ENCODE measurements at places on chromosomes 7 and 10.

- no peak for DNase-seq
Observed at GRCh38 chr10:94630017-94630688, 53.4 kb upstream of the CYP2C18 start.

DNA sequence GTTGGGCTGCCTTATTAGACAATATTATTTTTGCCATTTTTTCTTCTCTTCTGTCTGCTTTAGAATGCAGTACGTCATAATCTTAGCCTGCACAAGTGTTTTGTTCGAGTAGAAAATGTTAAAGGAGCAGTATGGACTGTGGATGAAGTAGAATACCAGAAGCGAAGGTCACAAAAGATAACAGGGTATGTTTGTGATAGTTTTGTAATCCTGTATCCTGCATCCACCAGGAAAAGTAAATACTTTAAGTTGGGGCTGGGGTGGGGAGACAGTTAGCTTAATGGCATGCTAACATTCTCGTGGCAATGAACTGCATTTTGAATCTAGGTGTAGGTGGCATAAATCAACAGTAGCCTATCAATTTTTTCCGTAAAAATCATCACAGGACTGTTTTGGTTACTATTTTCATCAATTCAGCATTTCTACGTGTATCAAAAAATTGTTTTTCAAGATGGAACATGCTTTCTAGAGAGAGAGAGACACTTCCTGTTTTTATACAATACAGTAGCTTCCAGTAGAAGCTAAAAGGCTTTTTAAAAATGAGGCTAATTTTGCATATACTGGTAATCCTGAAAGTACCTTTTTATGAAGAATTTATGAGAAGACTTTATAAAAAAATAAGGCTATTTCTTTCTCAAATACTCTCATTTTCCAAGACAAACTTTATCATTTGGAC lies 247.5 kb downstream of the FOXP2 start:
- DNase-seq: no peak

DNA sequence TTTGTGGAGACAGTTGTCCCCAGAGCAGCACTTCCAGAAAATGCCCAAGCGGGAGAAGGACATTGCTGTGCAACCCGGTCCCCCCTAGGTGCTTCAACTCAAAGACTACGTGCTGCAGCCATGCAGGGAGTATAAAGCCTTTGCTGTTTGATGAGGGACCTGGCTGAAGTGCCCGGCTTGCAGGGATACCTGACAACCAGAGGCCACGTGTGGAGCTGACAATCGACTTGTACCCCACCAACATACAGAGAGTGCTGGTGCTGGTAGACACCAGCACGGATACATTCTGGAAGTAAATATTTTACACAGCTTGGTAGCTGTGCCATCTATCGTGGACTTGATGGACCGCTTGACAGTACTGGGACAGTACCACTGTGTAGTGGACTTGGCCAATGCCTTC lies 240.6 kb downstream of the CACNA2D1 start:
- DNase-seq: no peak

- no peak for DNase-seq
Observed at GRCh38 chr7:42883950-42884349, 27.9 kb downstream of the C7orf25 start.

DNA sequence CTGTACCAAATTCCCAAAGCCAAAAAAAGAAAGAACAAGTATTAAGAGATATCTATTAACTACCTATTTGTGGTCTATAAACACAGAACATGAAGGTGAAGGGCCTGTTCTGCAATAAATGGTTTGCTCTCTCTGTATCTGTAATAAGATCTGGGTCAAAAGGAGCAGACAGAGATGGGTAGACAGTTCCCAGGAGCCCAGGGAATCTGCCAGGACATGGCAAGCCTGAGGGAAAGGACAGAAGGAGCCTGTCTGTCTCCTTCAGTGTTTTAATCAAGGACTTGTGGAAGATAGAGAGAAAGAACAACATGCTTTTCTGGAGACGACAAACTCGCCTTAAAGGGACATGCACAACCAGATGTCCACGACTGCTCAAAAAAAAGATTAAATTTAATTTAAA lies 165.7 kb downstream of the ELMO1 start:
- no peak for DNase-seq

DNA sequence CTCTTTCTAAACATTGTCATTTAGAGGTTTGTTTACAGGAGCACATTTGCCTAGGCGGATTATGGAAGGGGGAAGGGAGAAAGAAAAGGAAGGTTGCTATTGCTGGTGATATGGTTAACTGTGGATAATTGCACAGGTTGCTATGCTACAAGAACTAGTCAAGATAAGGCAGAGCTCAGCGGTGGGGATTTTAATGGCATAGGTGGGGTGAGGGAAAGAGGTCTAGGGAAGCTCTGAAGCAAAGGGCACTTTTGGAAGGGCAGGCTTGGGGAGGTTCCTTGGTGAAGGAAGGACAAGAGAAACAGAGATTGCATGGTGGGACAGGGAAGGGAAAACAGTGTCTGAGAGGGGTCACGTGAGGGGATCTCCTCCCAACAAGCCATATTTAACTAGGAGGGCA lies 19.5 kb downstream of the HYAL4 start:
- DNase-seq: no peak

All from stimulated activated CD8-positive, alpha-beta memory T cell treated with anti-CD3 and anti-CD28 coated beads, Interleukin-15, amount 100 ng/mL, for 4 hours (primary cell).